ENCODE measurements at places on chromosomes 6 and 20.

GRCh38 chr6:54860739-54861138 is 14.2 kb downstream of the FAM83B start:
- DNase-seq: no peak

- DNase-seq: no peak
Measured at GRCh38 chr20:4063631-4064030, 48.3 kb upstream of the RNF24 start.

DNA sequence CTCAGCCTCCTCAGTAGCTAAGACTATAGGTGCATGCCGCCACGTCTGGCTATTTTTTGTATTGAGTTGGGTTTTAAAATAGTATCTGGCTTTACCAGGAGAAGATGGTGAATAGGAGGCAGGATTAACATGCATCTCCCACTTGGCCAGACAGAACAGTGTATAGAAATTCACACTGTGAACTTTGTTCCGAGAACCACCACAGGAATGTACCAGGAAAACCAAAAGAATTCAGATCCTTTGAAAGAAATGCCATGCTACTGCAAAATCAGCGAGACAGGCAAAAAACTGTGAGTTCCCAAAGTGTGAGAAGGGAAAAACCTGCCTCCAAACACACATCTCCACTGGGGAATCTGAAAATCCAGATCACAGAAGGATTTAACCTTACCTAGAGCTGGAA is 327.6 kb downstream of the NKAIN2 start:
- DNase-seq: no peak

DNA sequence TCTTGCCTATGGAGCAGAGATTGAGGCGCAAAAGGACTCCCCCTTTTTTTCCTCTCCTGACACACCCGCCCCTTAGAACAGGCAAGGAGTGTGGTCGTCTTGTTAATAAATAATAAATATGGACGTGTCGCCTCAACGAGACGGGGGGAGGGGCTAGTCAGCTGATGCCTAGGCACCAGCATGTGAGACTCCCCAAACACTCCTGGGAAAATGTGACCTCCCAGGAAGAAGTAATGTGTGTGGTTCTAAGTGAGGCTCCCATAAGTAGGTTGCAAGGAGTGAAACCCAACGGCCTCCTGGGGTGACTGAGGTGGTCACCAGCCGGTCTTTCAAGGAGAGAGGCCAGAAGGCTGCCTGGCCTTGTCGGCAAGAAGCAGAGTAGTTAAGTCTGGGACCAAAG is 1.1 kb upstream of the FAXC start:
- DNase-seq: peak; percentile 46

GRCh38 chr6:160974304-160974771 is 17.2 kb upstream of the MAP3K4 start:
- peak; percentile 35 for DNase-seq

Data from SHP77 (cell line).